Activated T-helper 9 cell treated with anti-CD3 and anti-CD28 coated beads, Interleukin-2, amount 50 U/mL, for 16 hours (primary cell): ENCODE measurements at places on chromosomes 2 and 18.

DNA sequence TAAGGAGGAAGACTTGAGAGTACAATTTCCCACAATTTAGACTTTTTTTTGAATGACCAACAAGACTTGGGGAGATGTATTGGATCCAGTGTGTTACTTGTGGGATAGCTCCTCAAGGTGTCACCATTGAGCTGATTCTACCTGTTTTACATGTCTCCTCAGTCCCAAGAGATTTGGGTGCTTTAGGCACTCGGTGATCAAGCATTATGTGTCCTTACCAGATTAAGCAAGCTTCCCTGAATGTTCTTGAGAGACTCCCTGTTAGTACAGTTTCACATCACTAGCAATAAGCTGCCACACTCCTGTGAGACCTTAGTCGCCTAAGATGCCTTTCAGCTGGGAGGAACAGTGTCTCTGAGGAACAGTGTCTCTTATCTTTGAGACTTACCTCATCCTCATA lies 384.3 kb upstream of the SYT4 start:
- no peak for DNase-seq

GRCh38 chr2:134208825-134209224 lies 45.0 kb upstream of the MGAT5 start:
- DNase-seq, result no peak

DNA sequence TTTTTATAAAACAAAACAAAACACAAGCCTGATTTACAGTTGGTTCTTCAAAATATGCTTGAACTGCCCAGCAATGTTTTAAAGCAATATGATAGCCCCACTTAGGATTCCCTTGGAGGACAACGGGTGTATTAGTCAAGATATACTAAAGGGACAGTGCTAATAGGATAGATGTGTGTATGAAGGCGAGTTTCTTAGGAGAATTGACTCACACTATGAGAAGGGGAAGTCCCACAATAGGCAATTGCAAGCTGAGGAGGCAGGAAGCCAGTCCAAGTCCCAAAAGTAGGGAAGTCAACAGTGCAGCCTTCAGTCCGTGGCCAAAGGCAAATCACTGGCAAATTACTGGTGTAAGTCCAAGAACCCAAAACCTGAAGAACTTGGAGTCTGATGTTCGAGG lies 167.9 kb downstream of the CBLN2 start:
- DNase-seq, result no peak

- DNase-seq, result no peak
These were observed 119.8 kb downstream of the PRKCE start for GRCh38 chr2:45771261-45771660.

DNA sequence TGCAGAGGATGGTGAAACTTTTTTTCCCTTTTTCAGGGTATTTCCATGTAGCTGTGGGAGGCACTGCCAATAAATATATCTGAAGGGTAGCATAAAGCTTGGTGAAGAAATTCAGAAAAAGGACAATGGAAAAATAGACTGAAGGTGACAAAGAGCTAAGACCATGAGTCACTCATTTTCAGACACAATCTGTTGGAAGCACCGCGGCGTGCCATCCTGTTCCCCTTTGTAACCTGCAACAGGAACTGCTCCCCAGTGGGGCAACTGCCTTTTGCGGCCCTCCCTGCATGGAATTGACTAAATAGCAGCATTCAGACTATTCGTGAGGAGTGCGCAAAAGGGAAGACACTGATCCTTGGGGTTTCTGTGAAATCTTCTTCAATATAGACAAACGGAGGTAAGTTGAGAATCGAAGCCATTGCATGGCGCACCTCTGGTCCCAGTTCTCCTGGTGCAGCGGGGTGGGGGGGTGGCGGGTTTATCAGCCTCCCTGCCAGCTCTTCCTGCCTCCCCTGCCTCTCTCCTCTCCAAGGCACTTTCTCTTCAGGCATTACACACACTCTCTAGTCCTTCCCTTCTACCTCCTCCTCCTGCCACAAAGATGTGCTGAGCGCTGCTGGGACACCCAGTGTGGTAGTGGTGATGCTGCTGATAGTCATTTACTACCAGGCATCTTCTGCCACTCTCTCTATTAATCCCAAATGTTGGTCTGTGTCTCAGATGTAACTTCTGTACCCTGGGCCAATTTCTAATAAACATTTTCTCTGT lies 126.2 kb upstream of the TMEM200C start:
- no peak for DNase-seq

- no peak for DNase-seq
These were observed 219.4 kb downstream of the MREG start for GRCh38 chr2:215793747-215794595.

DNA sequence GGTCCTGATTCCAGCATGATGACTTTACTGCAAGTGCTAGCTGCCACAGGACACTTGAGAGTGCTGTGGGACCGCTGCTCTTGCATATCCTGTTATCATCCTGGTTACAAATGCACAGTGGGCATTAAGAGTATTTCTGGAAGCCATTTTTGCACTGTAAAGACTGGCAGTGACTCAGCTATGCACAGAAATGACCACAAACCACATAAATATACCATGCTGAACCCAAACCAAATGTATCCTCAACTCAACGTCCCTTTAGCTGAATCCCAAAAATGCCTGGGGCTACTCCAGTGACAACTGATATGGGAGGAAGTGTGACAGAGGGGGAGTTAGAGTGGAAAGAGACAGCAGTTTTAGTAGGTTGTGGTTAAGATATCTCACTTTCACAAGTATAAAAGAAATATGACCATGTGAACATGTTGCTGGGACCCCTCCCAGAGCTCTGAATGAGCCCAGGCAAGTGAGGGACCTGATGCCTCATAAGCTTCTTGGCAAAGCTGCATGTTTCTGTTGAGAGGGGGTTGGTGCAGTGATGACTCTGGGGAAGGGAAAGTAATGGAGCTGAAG lies 37.3 kb downstream of the RHBDD1 start:
- no peak for DNase-seq

DNA sequence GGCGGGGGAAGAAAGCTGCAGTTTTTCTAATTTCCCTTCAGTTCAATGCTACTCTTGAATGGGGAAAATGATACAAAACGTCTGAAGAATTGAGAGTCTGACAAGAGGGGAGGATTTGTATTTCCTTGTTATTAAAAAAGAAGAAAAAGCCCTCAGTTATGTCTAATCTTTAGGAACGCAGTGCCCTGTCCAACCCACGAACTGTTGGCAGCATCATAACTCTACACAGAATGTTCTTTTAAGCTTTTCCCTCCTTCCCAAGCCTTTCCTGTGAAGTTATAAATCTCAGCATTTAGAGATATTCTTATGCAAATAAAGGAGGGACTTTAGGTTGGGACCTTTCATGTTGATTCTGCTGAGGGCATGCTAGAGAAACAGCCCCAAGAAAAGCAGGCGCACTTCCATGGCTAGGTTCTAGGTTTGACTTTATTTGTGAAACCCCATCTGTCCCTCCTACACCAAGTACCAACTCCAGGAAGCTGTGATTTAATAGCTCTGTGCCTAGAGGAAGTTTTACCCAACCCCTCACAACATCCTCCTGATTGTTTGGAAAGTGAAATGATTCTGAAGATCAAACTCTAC lies 288.6 kb downstream of the SETBP1 start:
- no peak for DNase-seq
